ENCODE measurements at places on chromosomes 11 and 22.

DNA sequence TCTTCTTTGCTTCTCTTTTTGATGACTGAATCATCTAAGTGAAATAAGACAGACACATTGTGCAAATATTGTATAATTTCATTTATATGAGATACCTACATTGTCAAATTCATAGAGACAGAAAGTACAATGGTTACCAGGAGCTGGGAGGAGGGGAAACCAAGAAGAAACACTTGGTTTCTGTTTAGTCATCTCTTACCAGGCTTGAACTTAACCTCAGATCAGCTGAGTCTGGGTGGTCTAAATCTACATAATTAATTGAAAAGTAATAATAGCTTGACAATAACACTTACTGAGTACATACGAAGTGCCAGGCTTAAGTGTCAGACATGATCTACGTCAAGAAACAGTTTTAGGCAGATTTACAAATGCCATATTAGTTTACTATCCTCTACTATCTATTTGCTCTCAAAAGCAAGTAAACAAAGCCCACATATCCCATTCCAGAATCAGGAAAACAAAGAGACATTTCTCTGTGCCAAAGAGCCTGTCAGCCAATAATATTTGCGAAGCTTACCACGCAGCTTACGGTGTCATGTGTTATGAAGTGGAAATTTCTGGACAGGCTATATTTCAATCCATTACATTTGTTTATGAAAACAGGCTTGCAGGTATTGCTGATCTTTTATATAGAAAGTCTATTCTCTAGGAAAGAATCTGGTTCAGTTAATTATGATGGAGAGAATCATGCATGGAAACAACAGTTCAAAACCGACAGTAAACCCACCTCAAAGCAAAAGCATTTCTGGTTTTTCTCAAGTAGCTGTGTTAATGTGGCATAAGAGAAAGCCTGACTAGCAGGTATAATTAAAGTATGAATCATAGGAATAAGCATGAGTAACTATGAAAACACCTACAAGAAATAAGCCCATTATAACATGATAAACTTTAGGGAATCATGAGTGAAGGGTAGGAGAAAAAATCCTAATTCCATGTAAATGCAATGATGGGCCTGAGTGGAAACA, 2.7 kb upstream of the ARHGAP42 start:
- DNase-seq, result no peak

DNA sequence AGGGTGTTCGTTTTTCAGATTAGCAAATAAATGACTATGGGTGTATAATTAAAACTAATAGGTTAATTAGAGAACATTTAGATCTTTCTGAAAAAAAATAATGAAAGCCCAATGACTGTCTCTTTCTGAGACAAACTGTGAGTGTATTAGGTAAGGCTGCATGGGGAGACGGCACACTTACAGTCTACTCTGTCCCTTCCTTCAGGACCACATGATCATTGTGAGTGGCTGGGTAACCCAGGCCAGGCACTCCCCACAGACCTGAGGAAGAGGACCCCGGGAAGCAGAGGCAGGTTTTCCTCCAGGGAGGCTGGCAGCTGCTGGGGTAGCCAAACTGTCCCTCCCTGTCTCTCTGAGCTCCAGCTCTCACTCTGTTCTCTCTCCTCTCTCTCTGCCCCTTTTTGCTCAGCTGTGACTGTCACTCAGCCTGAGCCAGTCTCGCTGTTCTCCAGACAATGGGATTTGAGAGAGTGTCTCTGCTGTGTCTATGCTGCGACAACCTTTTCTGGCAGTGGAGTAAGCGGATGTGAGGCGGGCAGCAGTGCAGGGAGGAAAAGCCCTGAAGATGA, 83.1 kb upstream of the NCAM1 start:
- no peak for DNase-seq

DNA sequence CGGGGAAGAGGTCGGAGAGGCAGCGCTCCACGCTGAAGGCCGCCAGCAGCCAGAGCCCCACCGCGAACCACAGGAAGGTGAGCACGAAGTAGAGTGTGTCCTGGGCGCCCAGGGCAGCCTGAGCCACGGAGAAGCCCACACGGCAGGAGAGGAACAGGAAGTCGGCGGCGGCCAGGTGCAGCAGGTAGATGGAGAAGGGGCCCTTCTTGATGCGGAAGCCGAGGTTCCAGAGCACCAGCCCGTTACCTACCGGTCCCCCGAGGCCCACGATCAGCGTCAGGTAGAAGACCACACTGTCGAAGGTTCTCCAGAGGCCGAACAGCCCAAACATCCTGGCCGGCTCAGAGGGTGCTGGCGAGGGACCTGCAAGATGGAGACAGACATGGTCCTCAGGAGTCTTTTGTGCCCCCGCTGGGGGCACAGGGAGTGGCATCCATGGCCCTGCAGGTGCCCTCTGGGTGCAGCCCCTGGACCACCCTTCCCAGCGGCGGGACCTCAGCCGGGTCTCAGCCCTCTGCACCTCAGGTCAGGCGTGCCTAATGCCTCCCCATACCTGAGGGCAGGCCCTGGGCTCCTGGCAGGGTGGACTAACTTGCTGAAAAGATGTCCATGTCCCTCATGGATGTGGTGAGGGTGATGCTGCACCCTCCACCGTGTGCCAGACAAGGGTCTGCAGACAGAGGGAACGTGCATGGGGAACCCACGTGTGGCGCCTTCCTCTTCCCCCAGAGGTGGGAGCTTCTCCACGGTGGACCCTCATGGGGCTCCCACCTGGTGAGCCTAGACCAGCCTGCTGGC, at the start of gene MRGPRG:
TSS of gene MRGPRG (minus strand) at position 331 of the 798 bp plus-strand sequence. CDS start at position 331, 0 bp downstream.
- no peak for DNase-seq

DNA sequence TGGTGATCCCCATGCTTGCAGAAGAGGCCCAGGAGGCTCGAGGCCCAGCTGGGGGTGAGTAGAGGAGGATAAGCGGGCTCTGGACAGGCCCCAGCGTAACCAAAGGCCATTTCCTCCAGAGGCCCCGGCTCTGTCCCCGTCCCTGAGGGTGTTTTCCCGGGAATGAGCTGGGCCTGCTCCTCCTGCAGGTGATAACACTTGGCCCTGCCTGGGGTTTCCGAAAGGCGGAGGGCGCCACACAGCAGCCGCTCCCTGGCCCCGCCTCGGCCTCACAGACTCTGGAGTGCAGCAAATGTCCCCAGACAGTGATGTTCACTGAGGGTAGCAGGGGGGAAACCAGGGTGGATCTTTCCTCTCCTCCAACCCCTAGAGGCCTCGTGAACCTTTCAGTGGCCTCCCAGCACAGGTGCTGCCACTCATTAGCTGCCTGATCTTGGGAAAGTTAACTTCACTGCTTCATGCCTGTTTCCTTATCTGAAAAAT, 10.5 kb upstream of the MGAT3 start:
- no peak for DNase-seq

- DNase-seq, result no peak
These were observed 12.3 kb downstream of the DLAT start for GRCh38 chr11:112037527-112037926.

GRCh38 chr22:43944670-43945430, 10.4 kb upstream of the SAMM50 start:
- DNase-seq, result no peak

GRCh38 chr11:120215634-120216033, 4.8 kb downstream of the OAF start:
- no peak for DNase-seq

DNA sequence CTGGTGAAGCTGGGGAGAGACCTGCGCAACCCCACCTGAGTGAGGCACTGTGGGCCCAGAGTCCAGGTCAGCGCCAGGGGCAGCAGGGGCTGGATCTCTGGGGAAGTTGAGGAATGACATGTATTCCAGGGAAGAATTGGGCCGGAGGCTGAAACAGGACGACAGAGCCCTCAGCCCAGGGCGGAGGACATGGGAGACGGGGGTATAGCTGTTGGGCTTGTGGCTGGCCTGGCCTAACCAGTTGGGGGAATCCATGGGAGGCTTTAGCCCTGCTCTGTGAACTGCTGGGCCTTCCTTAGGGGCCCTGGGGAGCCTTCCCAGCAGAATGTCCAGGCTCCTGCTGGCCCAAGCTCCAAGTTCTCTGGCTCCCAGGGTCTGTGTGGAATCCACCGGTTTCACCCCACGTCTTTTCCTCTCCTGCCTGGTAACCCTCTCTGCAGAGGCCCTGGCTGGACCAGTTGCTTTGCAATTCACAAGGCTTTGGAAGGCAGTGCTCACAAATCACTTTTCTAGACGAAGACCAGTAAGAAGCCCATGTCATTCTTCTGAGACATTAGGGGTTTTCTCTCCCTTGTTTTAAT, 50.4 kb upstream of the KCNQ1OT1 start:
- no peak for DNase-seq

DNA sequence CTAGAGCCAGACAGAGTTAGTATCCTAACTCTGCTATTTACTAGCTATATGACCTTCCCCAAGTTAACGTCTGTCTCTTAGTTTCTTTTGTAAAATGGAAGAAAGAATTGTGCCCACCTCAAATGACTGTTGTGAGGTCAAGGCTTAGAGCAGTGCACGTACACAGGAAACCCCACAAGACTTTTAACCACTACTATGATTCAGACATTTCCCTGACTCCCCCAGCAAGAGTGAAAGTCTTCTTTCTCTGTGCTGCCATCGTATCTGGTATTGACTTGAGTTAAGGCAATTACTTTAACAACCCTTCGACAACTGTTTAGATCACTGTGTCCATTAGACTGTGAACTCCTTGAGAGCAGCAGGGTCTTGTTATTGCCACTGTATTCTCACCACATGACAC, 2.6 kb upstream of the OR52W1 start:
- no peak for DNase-seq

DNA sequence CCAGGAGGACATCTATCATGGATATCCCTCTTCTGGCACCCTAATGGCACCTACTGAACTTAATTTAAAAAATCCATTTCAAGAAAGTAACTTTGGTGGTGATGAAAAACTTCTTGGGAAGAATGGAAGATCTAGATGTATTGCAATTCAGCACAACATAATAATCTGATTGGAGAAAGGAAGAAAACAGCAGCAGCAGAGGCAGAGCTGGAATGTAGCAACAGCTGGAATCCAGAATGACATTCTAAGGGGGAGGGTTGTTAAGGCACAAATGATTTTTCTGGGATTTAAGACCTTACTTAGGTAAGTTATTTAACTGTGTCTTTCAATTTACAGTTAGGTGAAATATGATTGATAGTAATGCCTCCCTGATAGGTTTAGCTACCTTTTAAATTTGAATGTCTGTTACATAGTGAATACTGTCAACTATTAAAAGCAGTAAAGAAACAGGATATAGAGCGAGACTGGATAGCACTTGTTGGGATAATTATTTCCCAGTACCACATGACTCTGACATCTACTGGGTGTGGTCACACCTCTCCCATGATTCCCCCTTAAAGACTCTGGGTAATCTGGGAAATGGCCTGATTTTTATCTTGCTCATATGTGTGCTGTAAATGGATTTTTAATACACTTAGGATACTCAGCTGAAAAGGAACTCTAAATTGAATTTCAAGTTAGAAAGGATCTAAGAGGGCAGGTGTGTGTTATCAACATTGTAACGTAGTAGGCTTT, 11.7 kb downstream of the CAPRIN1 start:
- no peak for DNase-seq

- DNase-seq, result no peak
These were observed 88.9 kb upstream of the CLNS1A start for GRCh38 chr11:77726524-77726923.

- DNase-seq, result no peak
These were observed 104.6 kb downstream of the MPPED1 start for GRCh38 chr22:43516386-43516785.

- DNase-seq, result no peak
These were observed 35.1 kb upstream of the MUC5AC start for GRCh38 chr11:1122664-1123002.

- DNase-seq, result no peak
These were observed 52.4 kb upstream of the CDON start for GRCh38 chr11:126115127-126115495.

DNA sequence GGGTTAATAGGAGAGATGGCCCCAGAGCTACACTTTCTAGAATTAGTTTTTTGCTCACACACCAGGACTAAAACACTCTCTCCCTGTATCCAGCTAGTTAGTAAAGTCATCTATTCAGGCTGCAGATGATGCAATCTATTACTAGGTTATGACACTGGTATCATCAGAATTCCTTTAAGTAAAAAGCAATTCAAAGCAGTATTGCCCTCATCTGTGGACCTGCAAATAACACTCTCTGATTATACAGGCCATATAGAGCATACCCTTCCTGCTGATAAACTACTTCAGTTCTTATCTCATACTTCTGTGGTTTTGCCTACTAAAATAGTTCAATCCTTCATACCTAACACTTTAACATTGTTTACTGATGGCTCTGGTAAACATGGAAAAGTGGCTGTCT, 13.5 kb upstream of the MTMR2 start:
- no peak for DNase-seq

DNA sequence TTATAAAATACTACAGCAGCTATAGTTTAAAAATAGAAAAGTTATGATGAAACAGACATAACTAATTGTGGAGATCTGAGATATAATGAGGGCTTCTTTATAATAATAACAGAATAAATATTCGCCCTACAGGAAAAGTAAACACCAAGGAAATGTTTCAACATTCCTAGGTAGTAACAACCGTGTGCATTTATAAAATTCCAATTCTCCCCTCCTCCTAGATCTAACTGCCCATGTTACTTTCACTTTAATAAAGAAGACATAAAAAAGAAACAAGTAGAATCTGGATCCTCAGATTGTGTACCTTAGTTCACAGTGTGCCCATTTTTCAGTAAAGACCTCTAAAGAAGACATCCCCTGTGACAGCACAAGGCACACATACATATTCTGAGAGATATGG, 57.8 kb upstream of the MN1 start:
- DNase-seq, result no peak

GRCh38 chr11:86623041-86623621, 49.3 kb downstream of the ME3 start:
- DNase-seq, result no peak

DNA sequence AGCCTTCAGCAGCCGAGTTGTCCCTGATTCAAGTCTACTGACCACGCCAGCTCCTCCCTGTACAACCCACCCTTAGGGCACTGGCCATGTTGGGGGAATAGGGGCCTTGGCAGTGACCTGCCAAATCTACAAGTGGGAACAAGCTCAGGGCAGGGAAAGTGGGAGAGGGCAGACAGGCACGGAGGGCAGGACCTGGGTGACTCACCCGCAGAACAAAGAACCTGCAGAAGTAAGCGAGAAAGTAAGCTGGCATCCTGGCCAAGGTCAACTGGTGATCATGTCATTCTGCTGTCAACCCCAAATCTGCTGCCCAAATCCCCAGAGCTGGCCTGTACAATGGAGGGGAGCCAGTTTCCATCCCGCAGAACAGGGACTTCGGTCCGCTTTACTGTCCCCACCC, 7.9 kb upstream of the SCGB1A1 start:
- DNase-seq, result no peak
